Activated naive CD4-positive, alpha-beta T cell treated with anti-CD3 and anti-CD28 coated beads, Interleukin-2, amount 10 ng/mL, durations not matched to agents 7 days and 5 days (primary cell): ENCODE measurements at places on chromosomes 1 and 21.

GRCh38 chr1:23897083-23897482, 16.1 kb downstream of the CNR2 start:
- DNase-seq = no peak

DNA sequence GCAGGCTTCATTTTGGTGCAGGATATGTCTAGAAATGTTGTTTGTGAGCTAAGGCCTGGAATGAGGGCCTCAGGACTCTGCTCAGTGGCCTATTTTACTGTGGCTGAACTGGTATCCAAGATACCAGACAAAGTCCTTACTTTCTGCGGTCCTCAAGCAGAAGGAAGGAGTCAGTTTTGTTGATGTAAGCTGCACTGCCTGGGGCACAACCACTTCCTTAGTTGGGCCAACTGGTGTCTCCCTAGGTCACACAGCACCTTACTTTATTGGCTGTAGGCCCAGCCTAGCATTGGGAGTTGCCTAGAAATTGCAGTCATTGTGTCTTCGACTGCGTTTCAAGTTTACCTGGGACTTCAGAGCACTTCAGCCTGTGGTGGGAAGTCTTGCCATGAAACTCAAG, 1322.7 kb downstream of the AMY1C start:
- no peak for DNase-seq

GRCh38 chr1:152013664-152014237, 20.1 kb upstream of the S100A10 start:
- peak; percentile 63 for DNase-seq

- DNase-seq = no peak
Observed at GRCh38 chr1:125064481-125064880, 3879.7 kb downstream of the SRGAP2C start.

- DNase-seq = no peak
Observed at GRCh38 chr1:151346082-151346768, 827 bp downstream of the RFX5 start.

DNA sequence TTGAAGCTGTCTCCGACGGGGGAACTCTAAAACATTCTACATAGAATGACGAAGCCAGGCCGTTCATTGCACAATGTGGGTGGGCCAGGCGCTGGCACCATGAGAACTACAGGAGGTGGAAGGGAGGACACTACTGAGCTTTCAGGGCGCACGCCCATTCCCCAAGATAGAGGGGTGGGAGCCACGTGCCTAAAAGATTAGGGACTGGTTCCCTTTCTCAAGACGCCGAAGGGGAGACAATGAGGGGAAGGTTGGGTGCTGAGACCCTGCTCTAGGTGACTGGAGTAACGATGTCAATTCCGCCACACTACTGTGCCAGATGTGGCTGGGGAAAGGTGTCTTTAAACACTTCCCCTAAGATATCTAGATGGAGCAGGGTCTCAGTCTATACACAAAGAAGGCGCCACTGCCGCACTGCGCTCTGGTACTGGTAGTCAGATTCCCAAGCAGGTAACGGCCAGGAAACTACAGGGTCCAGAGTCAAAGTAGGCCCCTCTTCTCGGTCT, 782 bp downstream of the CSDE1 start:
- no peak for DNase-seq

- no peak for DNase-seq
Observed at GRCh38 chr1:154750681-154751665, 119.1 kb downstream of the KCNN3 start.

GRCh38 chr1:26754086-26754874, 33.5 kb upstream of the PIGV start:
- no peak for DNase-seq

- no peak for DNase-seq
Observed at GRCh38 chr1:173333581-173333980, 126.5 kb upstream of the TNFSF4 start.

DNA sequence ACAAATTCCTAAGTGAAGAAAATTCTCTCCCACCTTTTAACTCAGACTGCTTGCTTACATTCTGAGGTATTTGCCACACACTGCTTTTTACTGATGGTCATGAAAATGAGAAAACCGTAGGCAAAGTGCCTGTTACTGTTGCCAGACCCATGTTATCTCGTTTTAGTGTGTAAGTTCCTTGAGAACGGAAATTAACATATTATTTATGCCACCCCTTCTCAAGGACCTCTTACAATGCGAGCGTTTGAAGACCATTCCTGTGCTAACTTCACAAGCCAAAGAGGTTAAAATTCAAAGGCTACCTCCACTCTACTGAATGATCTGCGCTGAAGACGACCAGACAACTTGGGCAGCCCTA, 509 bp downstream of the NVL start:
- no peak for DNase-seq

- DNase-seq = peak; percentile 65
Observed at GRCh38 chr1:116498789-116499628, 71.8 kb downstream of the CD58 start.

DNA sequence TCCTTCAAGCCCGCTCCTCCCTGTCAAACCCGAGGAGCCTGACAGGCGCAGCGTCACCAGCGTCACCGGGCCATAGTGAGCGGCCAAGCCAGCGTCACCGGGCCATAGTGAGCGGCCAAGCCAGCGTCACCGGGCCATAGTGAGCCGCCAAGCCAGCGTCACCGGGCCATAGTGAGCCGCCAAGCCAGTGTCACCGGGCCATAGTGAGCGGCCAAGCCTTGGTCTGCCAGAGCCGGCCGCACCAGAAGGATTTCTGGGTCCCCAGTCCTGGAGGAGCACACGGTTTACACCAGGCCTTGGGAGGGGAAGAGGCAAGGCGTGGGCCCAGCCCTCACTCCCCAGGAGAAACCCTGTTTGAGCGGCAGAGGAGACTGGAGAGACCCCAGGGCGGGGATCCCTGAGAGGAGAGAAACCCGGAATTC, 39.8 kb upstream of the COL18A1 start:
- DNase-seq = no peak

- no peak for DNase-seq
Observed at GRCh38 chr1:77347646-77348045, 65.8 kb downstream of the AK5 start.

- DNase-seq = no peak
Observed at GRCh38 chr21:33998402-33998801, 75.0 kb upstream of the MRPS6 start.

DNA sequence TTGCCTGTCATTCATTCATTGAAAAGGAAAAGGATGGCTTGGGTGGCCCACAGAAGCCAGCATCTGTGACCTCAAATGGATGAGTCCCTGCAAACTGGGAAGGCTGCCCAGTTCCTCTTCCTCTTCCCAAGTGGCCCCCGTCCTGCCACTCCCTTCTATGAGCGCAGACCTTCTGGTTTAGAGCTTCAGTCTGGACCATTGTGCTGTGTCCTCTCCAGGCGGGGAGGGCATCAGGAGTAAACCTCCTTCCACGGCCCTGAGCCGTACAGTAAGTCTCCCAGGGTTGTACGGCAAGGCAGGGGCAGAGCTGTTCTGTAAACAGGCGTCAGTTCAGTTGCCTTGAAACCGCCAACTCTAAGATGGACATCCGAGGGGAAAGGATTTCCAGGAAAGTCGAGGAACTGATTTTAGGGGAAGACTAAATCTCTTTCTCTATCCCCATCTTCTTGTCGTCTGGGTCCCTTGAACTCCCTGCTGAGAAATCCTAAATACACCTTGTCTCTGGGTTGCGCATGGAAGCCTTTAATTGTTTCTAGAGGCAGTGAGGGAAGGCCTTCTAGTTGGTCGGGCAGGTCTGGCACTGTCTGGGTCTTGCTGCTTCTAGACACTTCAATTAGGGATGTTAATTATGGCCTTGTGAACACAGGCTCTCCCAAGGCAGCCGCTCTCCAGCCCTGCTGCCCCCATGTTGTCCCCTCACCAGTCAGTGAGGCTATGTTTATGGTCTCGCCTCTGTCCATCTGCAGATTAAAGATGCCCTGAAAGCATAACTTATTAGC, 22.1 kb downstream of the SOX13 start:
- DNase-seq = no peak

- DNase-seq = no peak
Observed at GRCh38 chr1:40810927-40811326, 27.3 kb downstream of the KCNQ4 start.

DNA sequence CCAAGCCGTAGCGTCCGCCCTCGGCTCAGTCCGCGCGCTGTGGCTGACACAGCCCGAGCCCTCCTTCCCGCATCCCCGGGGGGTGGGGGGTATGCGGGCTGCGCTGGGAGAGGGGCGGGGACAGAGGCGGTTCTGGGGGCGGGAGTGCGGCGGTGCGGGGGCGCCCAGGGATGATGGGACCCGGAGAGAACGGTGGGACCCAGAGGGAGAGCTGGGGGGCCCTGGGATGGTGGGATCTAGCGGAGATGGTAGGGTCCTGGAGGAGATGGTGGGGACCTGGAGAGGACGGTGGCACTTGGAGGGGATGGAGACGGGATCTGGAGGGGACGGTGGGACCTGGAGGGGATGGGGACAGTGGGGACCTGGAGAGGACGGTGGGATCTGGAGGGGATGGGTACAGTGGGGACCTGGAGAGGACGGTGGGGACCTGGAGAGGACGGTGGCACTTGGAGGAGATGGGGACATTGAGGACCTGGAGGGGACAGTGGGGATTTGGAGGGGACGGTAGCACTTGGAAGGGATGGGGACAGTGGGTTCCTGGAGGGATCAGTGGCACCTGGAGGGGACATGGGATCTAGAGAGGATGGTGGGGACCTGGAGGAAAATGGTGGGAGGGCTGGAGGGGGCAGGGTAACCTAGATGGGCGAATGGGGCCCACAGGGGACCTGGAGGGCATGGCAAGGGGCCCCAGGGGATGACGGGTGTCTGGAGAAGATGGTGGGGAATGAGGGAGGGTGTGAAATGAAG, 477 bp downstream of the SNAP47 start:
- no peak for DNase-seq

GRCh38 chr1:155678027-155678426, 10.5 kb downstream of the YY1AP1 start:
- DNase-seq = no peak

DNA sequence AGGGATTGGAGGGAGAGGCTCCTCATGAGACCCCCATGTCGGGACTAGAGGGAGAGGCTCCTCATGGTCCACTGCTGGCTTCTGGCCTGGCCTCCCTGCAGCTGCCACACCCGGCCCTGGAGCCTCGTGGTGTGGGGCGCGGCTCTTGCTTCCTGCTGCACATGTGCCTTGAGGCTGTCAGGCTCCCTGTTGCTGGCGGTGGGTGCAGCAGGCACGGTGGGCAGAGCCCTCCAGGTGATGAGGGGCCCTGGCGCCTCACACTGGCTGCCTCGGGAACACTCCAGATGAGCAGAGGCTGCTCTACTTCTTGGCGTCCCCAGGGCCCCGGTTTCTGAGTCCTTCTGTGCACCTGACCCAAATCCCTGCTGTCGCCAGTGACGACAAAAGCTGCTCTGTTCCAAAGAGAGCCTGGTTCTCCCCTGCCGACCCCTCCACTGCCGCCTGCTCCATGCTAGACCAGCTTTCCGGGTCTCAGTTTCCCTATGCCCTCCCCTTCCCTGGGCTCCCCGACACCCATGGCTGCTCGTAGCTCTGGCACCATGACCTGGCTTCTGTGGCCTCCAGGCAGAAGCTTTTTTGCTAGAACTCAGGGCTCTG, 9.7 kb upstream of the ATAD3B start:
- DNase-seq = no peak

GRCh38 chr1:83999316-83999819, 436 bp upstream of the TTLL7 start:
- DNase-seq = no peak

GRCh38 chr1:108012553-108012952, 47.6 kb upstream of the VAV3 start:
- DNase-seq = no peak

DNA sequence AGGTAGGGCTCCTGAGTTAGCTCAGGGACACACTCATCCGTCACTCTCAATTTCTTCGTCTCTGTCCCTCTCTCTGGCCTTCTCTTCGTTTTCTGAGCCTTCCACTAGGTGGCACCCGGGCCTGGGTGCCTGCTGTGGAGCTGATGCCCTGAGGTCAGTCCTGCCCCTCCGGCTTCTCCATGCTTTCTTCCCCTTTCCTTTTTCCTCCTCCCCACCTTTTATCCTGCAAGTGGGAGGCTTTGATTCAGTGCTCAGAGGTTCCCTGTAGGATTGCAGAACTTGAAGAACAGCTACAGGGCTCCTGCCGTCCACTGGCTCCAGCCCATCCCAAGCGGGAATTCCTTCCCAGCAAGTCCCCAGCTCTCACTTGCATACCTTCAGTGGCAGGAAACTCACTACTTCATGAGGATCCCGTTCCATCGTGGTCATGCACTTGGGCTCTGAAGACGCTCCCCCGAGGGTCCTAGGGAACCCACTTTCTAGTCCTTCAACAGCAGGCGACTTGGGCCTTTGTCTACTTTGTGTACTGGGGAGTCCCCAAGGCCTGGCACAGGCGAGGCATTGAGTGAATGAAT, 45.6 kb downstream of the SRRM1 start:
- DNase-seq = peak; percentile 66

DNA sequence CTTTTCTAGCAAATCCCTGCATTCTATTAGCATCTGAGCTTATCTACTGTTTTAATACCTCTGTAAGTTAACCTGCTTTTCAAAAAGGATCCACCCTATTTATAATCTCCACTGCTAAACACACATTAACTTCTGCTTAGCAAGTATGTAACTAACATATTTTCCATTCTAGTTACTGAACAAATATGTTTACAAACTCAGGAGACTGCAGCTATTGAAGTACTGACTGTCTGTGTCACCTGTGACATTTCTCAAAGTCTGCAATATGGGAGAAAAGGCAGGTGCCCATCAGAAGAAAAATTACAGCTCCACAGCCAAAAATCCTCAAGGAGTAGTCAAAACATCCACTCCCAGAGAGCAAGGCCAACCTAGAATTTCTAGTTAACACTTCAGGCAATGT, 88.3 kb downstream of the JAK1 start:
- DNase-seq = no peak

GRCh38 chr1:29686012-29686930, 449.9 kb downstream of the PTPRU start:
- no peak for DNase-seq

GRCh38 chr21:34128674-34129038, 55.3 kb downstream of the MRPS6 start:
- no peak for DNase-seq

DNA sequence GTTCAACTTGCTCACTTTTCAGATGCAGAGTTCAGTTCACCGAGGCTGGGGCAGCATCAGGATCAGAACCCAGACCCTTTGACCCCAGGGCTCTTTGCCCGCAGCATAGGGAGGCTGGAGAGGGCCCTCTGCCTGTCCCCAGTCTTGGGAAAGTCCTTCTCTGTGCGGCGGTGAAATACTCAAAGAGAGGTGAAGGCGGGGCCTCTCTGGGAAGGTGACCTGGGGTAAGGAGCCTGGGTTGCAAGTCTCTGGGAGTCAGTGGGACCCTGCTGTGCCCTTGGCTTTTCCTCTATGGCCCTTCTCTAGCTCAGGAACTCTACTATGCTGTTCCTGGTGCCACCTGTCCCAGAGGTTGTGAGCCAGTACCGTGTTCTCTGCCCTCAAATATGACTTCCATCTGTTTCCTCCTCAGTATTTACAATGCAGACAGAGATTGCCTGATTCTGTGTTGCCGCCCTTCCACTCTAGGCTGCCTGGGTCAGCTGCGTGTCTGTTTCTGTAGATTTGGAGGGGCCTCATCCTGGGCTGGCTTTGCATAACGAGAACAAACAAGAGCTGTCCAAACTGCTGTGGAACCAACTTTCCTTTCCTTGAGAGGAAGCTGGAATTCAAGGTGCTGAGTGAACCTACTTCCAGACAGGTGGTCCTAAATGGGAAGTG, 18.7 kb upstream of the ZBTB21 start:
- DNase-seq = no peak

GRCh38 chr1:36836196-36836883, 198.0 kb downstream of the GRIK3 start:
- DNase-seq = no peak

- no peak for DNase-seq
Observed at GRCh38 chr1:218760601-218761570, 412.8 kb upstream of the LYPLAL1 start.

GRCh38 chr1:147238053-147238902, 4.2 kb upstream of the CHD1L start:
- DNase-seq = no peak

- DNase-seq = peak; percentile 85
Observed at GRCh38 chr1:25616095-25616986, at the start of gene MAN1C1. MAN1C1 (plus strand) TSS chr1:25616791; CDS start chr1:25617798, 1,007 bp downstream.
